ENCODE measurements at places on chromosomes 7 and 10.

DNA sequence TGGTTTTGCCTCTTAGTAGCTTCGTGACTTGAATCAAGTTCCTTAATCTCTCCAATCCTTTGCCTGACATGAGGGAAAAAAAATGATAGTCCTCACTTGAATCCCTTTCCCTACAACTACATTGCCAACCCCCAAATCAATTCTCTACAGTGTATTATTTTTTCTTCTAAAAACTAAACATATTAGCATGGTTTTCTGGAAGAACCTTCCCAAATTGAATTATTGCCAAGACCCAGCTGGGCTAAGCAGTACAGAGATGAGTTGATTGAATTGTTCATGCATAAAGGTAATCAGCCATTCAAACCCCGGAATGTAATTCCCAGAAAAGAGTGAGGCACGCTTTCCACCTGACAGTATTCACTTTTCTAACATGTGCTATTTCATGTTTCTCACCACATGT is 155.6 kb upstream of the AGR3 start:
- DNase-seq, result no peak

DNA sequence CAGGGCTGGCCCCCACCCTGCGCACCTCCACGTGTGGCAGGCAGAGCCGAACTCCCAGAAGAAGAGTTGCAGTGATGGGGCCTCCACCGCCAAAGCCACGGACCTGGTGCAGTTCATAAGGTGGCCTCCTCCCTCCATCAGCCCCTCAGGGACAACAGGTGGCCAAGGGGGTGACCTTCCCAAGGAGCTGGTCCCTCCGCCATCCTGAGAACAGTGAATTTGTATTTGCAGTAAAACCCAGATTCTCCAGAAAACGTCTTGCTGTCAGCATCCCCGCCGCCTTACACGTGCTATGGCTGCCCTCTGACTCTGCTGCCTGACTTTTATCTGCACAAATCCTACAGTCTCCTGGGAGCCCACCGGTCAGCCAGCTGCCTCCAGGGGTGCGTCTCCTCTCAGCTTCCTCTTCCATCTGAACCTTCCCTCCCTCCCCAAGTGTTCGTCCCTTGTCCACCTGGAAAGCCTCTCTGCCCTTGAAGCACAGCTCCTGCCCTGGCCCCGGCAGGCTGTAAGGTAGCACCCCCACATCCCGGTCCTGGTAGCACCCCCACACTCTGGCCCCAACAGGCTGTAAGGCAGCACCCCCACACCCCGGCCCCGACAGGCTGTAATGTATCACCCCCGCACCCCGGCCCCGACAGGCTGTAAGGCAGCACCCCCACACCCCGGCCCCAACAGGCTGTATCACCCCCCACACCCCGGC is 311.8 kb downstream of the PTPRN2 start:
- DNase-seq, result no peak

GRCh38 chr7:455110-455928 is 64.3 kb downstream of the PDGFA start:
- no peak for DNase-seq

DNA sequence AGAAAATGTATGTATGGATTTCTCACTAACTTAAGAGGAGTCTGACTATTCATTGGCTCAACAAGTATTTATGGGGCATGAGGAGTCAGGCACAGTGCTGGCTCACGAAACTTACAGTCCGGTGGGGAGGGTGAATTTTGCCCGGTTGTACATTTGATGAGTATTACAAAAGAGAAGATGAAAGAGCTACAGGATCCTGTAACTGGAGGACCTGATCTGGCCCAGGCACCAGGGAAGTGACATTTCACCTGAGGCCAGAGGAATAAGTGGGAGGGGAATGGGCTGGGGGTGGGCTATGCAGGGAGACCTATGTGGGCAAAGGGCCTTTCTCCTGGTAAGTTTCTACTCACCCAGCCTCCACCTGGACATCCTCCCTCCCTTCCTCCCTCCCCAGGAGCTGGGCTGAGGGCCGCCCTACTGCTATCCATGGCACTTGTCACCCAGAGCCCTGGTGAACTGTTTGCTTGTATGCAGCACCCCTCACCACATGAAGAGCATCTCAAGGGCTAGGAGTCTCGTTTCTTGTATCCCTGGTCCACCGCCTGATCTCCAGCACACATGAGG is 101.1 kb upstream of the ZNF438 start:
- no peak for DNase-seq

- no peak for DNase-seq
These were observed 191.3 kb downstream of the MYOF start for GRCh38 chr10:93290661-93291354.

Data from NCI-H1930 (cell line).